ENCODE measurements at places on chromosomes 3 and 15. TPM values are rescaled to one million over a fixed set of nuclear protein-coding genes. Genes with fewer than 3 reads are reported as not detected.

The TUSC7 gene
- total RNA-seq = not detected

The C15orf62 gene
- 0.12 TPM for total RNA-seq

The ATP13A5 gene
- total RNA-seq = not detected

DNA sequence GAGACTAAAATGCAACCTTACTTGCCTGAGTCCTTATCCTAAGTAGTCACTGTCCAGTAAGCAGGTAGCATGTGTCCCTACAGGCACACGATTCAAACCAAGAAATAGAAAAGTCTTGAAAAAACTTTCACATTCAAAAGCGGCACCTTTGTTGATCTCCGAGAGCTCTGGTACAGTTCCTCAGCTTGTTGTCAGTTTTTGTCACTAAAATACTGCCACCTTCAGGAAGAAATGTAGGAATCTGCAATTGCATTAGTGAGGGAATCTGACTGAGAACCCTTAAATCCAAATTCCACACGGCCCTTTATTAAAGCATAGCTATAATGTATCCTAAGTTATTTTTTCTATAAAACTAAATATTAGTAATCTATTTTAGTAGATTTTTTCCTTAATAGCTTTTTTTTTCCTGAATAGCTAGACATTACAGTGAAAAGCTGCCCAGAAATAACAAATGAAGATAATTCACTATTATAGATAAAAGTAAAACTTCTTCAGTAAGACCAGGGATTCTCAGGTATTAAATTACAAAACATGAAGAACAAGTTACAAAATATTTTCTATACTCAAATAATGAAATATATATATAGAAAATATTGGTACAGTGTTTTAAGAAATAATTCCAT lies 44.0 kb downstream of the CCDC54 start:
- H3K27ac ChIP-seq = no peak overlapping the region
- DNase-seq = no peak
- H3K4me3 ChIP-seq = peak overlapping the region; percentile 39
- no peaks in the 10 kb centered on the region for H3K36me3 ChIP-seq
- no peaks in the 10 kb centered on the region for H3K27me3 ChIP-seq
- H3K4me1 ChIP-seq = no peaks in the 10 kb centered on the region

DNA sequence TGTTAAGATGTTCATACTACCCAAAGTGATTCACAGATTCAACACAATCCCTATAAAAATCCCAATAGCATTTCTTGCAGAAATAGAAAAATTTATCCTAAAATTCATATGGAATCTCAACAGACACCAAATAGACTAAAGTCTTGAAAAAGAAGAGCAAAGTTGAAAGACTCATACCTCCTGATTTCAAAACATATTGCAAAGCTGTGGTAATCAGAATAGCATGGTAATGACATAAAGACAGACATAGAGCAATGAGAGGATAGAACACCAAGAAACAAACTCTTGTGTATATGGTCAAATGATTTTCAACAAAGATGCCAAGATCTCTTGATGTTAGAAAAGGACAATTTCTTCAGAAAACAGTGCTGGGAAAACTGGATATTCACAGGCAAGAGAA lies 8.3 kb downstream of the GLB1 start:
- peaks cover 29% of the 10 kb centered on the region for H3K4me1 ChIP-seq
- DNase-seq = no peak
- no peak overlapping the region for H3K27ac ChIP-seq
- H3K27me3 ChIP-seq = no peaks in the 10 kb centered on the region
- peaks cover 31% of the 10 kb centered on the region for H3K36me3 ChIP-seq

GRCh38 chr3:90026406-90026805 lies 919.0 kb downstream of the EPHA3 start:
- no peak overlapping the region for H3K4me3 ChIP-seq
- no peaks in the 10 kb centered on the region for H3K36me3 ChIP-seq
- DNase-seq = no peak
- no peaks in the 10 kb centered on the region for H3K4me1 ChIP-seq

- no peak for DNase-seq
- H3K36me3 ChIP-seq = peaks cover under 1% of the 10 kb centered on the region
- no peaks in the 10 kb centered on the region for H3K4me1 ChIP-seq
- no peak overlapping the region for H3K27ac ChIP-seq
These were observed 246.7 kb downstream of the LPP start for GRCh38 chr3:188400494-188401243.

DNA sequence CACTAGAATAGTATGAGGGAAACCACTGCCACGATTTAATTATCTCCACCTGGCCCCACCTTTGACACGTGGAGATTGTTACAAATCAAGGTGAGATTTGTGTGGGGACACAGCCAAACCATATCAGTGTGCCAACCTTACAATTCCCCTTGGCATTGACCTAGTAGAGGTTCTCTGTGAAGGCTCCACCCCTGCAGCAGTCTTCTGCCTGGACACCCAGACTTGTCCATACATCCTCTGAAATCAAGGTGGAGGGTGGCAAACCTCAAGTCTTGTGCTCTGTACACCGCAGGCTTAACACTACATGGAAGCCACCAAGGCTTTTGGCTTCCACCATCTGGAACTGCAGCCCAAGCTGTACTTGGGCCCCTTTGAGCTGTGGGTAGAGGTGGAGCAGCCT lies 8.8 kb upstream of the IQGAP1 start:
- H3K4me1 ChIP-seq = no peaks in the 10 kb centered on the region
- H3K4me3 ChIP-seq = no peak overlapping the region
- H3K27me3 ChIP-seq = no peaks in the 10 kb centered on the region
- H3K36me3 ChIP-seq = no peaks in the 10 kb centered on the region

DNA sequence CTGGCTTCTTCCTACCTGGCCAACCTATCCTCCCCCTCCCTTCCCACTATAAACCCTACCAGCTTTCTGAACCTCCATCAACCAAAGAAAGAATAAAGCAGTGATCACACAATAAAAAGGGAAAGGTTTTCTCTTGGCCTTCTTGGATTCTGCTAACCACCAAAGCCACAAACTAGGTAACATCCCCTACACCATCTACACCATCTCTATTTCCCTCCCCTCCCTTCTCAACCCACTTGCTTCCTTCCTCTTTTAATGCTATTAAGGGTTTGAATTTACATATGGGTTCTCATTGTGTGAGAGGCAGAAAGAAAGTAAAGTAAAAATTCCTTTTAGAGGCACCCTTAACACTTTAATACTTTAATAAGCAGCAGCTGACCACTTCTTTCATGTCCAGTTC lies 25.8 kb upstream of the RSL24D1 start:
- peak overlapping the region; percentile 87 for H3K27ac ChIP-seq
- peaks cover 76% of the 10 kb centered on the region for H3K4me1 ChIP-seq
- H3K27me3 ChIP-seq = no peaks in the 10 kb centered on the region
- peaks cover 25% of the 10 kb centered on the region for H3K36me3 ChIP-seq
- H3K4me3 ChIP-seq = no peak overlapping the region
- no peak for DNase-seq

GRCh38 chr15:25439369-25439836 lies 579 bp upstream of the UBE3A start:
- peak overlapping the region; percentile 99 for H3K27ac ChIP-seq
- no peaks in the 10 kb centered on the region for H3K36me3 ChIP-seq
- H3K4me3 ChIP-seq = peak overlapping the region; percentile 98
- no peaks in the 10 kb centered on the region for H3K27me3 ChIP-seq
- peaks cover 37% of the 10 kb centered on the region for H3K4me1 ChIP-seq
- no peak for DNase-seq

DNA sequence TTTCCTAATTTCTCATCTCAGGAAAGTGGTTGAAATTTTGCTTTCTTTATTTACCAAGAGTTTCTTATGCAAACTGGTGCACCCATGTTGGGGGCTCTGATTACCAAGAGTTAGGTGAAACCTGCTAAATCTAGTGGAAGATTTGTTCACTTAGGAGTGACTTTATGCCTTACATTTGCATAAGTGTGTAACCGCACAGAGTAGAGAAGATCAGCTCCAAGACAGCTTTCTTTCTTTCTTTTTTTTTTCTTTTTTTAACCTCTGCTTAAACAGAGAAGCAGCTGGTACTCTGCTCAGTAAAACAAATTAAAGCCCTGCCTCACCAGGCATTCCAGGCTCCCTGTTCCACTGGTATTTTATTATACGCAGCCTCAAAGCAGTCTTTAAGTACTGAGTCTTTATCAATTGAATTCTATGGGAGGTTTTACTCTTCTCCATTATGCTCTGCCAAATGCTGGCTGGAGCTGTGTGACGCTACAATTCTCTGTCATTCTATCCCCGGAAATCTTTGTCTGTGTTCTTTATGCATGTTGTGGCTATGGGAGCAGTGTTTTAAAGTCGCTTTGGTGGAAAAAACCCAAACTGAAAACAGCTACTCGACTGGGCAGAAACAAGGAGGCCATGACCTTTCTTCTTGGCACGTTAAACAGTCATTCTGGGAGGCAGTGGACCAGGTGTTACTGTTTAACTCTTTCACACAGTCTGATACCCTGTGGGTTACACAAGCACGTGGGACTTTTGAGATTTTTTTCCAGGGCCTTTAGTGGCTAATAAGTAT lies 55.2 kb upstream of the GBE1 start:
- H3K36me3 ChIP-seq = no peaks in the 10 kb centered on the region
- no peak overlapping the region for H3K4me3 ChIP-seq
- H3K4me1 ChIP-seq = peaks cover 8% of the 10 kb centered on the region
- H3K27ac ChIP-seq = no peak overlapping the region

DNA sequence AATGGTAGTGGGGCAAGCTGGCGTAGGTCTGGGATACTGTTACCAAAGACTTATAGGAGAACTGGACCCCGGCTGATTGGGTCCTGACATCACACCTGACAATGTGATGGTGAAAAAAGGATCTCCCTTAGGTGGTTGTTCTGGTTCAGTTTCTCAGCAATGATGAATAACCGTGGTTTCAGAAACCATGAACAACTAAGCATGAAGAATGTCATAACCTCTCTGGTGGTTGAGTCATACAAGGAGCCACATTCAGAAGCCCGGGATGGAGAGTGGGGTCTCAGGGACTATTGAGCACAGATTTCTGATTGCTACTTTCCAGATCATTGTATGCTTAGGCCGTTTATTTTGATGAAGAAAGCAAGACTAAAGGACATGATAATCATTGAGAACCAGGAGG lies 17.4 kb downstream of the GPR160 start:
- no peak for DNase-seq
- no peaks in the 10 kb centered on the region for H3K36me3 ChIP-seq
- no peak overlapping the region for H3K4me3 ChIP-seq
- no peak overlapping the region for H3K27ac ChIP-seq
- no peaks in the 10 kb centered on the region for H3K27me3 ChIP-seq
- no peaks in the 10 kb centered on the region for H3K4me1 ChIP-seq

DNA sequence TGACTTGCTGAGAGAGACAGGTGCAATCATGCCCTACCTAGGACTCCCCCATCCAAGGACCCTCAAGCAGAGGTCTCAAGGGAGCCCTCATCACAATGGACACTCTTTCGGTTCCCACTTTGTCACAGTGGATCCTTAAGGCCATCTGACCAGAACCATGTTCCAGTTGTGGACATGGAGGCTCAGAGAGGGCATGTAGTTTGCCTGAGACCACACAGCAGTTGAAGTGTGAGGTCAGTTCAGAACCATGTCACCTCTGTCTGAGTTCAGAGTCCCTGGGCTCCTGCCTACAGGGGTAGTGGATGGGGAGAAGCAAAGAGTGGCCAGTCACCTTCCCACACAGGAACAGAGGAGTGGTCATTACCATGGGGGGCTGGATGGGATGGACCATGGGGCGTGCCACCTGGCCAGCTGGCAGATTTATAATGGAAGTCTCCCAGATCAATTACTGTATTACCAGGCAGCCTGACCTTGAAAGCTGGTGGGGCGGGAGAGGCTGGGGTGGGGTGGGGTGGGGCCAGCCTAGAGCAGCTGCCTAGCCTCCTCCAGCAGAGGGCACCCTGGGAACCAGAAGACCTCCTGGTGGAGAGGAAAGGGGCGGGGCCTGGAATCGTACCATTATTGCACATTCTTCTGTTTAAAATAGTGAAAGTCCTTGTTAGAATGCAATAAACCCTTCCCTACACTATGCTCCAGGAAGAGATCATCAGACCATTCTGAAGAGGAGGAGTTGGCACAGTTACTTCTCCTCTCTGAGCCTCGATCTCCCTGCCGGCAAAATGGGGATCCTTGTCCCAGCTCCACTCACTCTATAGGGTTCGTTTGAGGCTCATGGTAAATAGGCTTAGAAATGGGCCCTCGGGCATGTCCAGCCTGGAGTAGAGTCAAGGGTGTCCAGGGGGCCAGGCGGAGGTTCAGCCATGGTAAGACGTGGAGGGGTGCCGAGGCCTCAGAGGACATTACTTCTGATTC lies 26.9 kb upstream of the LINGO1 start:
- no peak overlapping the region for H3K4me3 ChIP-seq
- H3K27ac ChIP-seq = no peak overlapping the region
- H3K4me1 ChIP-seq = no peaks in the 10 kb centered on the region

Measured in heart left ventricle (tissue), 16 donors.